CD4-positive, alpha-beta memory T cell (primary cell): ENCODE measurements at places on chromosomes 16 and 17.

DNA sequence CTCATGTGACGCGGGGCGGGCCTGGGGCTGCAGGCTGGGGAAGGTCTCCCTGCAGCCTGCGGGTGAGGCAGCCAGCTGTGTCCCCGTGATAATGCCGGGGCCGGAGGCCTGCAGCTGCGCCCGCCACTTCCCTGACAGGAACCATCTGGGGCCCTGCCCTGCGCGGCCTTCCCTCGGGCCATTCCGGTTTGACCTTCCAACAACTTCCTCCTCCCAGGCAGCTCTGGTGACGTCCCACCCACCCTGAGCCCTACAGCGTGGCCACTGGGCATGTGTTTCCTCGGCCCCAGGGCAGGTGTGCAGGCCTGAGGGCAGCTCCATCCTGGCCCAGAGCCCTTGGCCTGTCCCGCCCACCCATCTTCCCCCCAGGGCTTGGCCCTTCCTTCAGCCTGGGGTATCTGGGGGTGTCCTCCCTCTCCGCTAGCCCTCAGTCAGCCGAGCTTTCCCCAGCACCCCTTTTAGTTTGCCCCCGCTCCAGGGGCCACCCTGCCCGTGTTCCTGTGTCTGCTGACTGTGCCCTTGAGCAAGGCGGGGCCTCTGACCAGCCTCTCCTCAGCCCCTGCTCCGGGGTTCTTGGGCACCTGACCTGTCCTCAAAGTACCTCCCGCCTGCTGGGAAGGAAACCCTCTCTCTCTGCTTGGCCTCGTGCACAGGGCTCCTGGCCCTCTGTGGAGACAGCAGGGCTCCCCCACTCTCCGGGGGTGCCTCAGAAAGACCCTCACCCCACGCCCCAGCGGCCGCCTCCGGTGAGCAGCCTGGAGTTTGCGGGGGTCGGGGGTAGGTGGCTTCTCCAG is at the start of gene CBFA2T3:
TSS of gene CBFA2T3 (minus strand) at position 190 of the 794 bp plus-strand sequence. CDS start 400 bp downstream, outside the sequence.
- H3K36me3 ChIP-seq = no peaks in the 10 kb centered on the region
- no peak for DNase-seq
- no peak within 1 kb of the TSS for H3K27ac ChIP-seq
- H3K4me3 ChIP-seq = no peak within 1 kb of the TSS

DNA sequence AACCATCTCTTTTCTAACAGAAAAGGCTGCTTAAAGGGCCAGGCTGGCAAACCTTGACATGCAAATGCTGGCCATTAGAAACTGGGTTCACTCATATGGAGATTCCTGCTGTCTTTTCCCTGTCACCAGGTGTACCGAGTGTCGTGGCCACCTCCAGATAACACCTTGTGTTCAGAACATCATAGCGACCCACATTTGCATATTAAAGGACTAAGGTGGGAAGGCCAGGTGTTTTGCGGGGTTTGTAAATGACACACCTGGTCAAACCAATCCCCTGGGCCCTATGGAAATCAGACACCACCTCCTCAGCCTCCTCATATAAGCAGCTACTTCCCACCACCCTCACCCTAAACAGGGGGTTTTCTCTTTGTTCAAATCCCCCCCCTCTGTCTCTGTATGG is 2.5 kb upstream of the AIPL1 start:
- no peak for DNase-seq
- peaks cover 4% of the 10 kb centered on the region for H3K27me3 ChIP-seq
- no peaks in the 10 kb centered on the region for H3K4me1 ChIP-seq
- H3K27ac ChIP-seq = no peak overlapping the region
- H3K4me3 ChIP-seq = no peak overlapping the region

- H3K27me3 ChIP-seq = no peaks in the 10 kb centered on the region
- H3K27ac ChIP-seq = no peak overlapping the region
- H3K4me3 ChIP-seq = no peak overlapping the region
- no peak for DNase-seq
Observed at GRCh38 chr16:73996624-73997339, 299.8 kb upstream of the PSMD7 start.

- no peak overlapping the region for H3K4me3 ChIP-seq
- H3K36me3 ChIP-seq = no peaks in the 10 kb centered on the region
- no peak for DNase-seq
- H3K4me1 ChIP-seq = no peaks in the 10 kb centered on the region
- H3K27me3 ChIP-seq = no peaks in the 10 kb centered on the region
Observed at GRCh38 chr17:71585540-71585939, 535.3 kb upstream of the SOX9 start.

- H3K27ac ChIP-seq = peak within 1 kb of the TSS; percentile 86
- H3K27me3 ChIP-seq = no peaks in the 10 kb centered on the region
- H3K36me3 ChIP-seq = peaks cover 6% of the 10 kb centered on the region
- H3K4me1 ChIP-seq = peaks cover 27% of the 10 kb centered on the region
Observed at GRCh38 chr17:76103274-76104139, at the start of gene EXOC7. Gene EXOC7, minus strand, starts transcription at chr17:76103787. Its CDS starts 95 bp downstream, at chr17:76103692.

- DNase-seq = no peak
- peaks cover 5% of the 10 kb centered on the region for H3K4me1 ChIP-seq
- H3K36me3 ChIP-seq = no peaks in the 10 kb centered on the region
- H3K4me3 ChIP-seq = no peak overlapping the region
- H3K27ac ChIP-seq = no peak overlapping the region
Observed at GRCh38 chr16:11400076-11400475, 54.8 kb downstream of the RMI2 start.

DNA sequence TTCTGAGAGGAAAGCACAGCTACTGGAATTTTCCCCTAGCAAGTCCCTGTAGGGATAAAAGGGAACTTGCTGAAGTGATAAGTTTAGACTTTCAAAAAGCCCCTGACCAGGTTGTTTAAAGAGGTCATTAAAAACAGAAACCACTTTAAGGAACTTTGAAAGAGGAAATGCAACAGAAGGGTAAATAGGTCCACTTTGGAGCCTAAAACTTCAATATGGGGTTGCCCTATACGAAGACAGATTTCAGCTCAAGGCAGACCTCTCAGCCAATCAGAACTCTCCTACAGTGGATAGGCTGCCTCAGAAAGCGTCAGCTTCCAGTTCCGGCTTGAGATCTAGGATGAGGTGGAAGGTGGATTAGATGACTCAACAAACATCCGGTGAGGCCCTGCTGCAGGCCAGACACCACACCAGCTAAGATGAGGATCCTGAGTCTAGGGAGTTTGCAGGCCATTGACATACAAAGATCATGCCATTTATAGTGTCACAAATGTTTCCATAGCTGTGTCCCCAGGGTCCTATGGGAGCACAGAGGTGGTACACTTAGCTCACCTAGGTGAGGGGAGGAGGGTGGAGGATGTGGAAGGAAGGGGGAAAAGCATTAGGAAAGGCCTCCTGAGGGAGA is 7.9 kb upstream of the MFSD6L start:
- no peak overlapping the region for H3K4me3 ChIP-seq
- H3K4me1 ChIP-seq = peaks cover 6% of the 10 kb centered on the region
- H3K27me3 ChIP-seq = no peaks in the 10 kb centered on the region
- no peak for DNase-seq
- H3K27ac ChIP-seq = no peak overlapping the region

DNA sequence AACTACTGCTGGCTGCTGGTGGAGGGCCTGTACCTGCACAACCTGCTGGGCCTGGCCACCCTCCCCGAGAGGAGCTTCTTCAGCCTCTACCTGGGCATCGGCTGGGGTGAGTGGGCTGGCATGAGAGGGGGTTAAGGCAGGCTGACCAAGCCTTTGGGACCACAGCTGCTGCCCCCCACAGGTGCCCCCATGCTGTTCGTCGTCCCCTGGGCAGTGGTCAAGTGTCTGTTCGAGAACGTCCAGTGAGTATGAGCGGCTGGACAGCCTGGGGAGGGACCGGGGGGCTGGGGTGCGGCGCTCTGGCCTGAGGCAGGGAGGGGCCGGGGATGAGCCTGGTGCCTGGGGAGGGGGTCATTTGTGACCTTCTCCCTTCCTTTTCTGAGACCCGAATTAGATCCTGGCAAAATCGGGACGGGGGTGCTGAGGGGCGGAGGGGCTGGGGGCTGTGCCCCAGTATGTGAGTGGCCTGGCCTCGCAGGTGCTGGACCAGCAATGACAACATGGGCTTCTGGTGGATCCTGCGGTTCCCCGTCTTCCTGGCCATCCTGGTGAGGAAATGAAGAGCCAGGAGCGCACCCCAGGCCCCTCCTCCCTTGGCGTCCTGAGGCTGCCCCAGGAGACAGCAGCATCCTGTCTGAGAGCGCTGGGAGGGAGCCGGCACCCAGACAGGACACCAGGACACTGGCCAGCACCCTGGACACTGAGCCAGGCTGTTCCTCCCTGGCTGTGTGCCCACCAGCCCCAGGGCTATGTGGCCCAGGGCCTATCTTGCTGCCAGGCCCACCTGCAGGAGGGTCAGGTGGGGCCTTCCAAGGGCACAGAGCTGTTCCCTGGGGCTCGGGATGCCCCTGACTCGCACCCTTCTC is 8.0 kb downstream of the GCGR start:
- H3K4me3 ChIP-seq = no peak overlapping the region
- H3K27me3 ChIP-seq = no peaks in the 10 kb centered on the region
- no peak for DNase-seq
- no peak overlapping the region for H3K27ac ChIP-seq

DNA sequence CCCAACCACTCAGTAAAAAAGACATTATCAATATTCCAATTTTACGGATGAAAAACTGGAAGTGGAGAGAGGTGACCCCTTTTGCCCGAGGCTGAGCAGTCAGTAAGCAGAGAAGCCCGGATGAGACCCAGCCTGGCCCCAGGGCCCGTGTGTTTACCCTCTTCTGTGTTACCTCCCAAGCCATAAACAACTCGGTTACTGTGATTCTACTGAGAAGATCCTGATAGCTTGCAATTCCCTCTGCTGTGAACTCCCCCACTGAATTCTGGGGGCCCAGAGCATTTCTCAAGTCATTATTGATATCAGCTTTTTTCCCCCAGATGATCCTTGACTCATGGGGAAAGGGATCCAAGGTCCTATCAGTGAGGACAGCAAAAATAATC is 482.6 kb upstream of the ERCC4 start:
- no peak overlapping the region for H3K27ac ChIP-seq
- H3K4me3 ChIP-seq = no peak overlapping the region
- no peak for DNase-seq
- no peaks in the 10 kb centered on the region for H3K4me1 ChIP-seq
- no peaks in the 10 kb centered on the region for H3K27me3 ChIP-seq

DNA sequence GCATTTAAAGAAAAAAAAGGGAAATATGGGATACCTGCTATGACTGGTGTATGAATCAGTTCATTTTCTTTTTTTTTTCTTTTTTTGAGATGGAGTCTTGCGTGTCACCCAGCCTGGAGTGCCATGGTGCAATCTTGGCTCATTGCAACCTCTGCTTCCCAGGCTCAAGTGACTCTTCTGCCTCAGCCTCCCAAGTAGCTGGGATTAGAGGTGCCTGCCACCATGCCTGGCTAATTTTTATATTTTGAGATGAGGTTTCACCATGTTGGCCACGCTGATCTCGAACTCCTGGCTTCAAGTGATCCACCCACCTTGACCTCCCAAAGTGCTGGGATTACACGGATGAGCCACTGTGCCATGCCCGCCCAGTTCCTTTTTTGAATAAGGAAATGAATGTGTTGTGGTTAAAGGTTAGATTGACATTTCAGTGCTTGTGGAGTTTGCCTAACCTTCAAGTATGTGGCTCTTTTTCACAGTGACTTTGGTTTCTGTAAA is 7.7 kb downstream of the HAPSTR1 start:
- H3K27ac ChIP-seq = no peak overlapping the region
- H3K27me3 ChIP-seq = no peaks in the 10 kb centered on the region
- H3K4me1 ChIP-seq = peaks cover 100% of the 10 kb centered on the region

DNA sequence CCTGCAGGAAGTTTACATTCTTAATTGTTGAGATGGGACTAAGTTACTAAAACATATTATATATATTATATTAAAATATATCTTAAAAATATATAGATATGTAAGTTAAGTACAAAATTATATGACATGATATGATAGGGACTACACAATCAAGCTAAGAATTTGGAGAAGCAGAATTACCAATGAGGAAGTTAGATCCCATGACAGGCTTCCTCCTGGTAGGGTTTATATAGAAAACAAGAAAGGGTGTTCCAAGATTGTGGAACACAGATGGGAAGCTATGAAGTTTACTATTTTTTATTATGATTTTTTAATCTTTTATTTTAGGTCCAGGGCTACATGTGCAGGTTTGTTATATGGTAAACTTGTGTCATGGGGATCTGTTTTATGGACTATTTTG is 260.8 kb upstream of the ZFHX3 start:
- no peaks in the 10 kb centered on the region for H3K27me3 ChIP-seq
- H3K36me3 ChIP-seq = no peaks in the 10 kb centered on the region
- DNase-seq = no peak
- H3K4me1 ChIP-seq = no peaks in the 10 kb centered on the region
- no peak overlapping the region for H3K4me3 ChIP-seq

DNA sequence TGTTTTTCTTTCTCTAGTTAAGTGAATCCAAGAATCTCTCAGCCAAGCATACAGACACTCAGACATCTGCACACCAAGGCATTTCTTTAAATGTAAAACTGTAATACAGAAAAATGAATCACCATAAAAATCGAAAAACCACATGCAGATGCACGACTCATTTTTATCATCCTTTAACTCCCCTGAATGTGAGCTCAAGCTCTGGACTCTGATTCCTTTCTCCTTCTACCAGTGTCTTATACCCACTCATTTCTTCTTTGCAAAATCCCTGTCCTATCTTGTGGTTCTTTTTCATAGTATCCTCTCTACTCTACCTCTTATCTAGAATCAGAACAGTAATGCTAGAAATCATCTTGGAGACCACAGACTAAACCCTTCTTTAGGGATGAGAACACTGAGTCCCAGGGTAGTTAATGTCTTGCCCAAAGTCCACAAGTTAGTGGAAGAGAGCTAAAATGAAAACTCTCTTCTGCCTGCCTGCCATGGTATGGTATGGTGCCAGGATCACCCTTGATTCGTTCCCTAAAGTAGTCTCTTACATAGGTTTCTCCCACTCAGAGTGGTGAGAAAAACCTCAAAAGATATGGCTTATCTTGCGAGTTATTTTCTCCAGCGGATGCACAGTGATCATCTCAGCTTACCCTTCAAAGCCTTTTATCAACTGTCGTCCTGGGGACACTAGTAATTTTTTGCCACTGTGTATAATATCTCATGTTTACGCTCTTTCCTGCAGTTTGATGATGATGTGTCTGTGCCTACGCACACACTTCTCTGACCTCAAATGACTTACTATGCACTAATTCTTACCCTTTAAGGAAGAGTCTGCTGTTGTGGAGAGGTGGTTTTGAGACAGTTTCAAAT is 30.2 kb downstream of the BRD7 start:
- peaks cover 15% of the 10 kb centered on the region for H3K36me3 ChIP-seq
- H3K4me1 ChIP-seq = peaks cover 34% of the 10 kb centered on the region
- peak; percentile 51 for DNase-seq
- no peak overlapping the region for H3K4me3 ChIP-seq

GRCh38 chr16:19555938-19556771 is 652 bp downstream of the VPS35L start:
- no peaks in the 10 kb centered on the region for H3K36me3 ChIP-seq
- peak; percentile 23 for DNase-seq
- H3K27ac ChIP-seq = peak overlapping the region; percentile 72
- peak overlapping the region; percentile 98 for H3K4me3 ChIP-seq
- no peaks in the 10 kb centered on the region for H3K27me3 ChIP-seq

- H3K27ac ChIP-seq = peak overlapping the region; percentile 72
- H3K27me3 ChIP-seq = no peaks in the 10 kb centered on the region
- no peak for DNase-seq
- H3K4me3 ChIP-seq = peak overlapping the region; percentile 21
Observed at GRCh38 chr16:30367349-30368009, 2.8 kb downstream of the TBC1D10B start.

- no peaks in the 10 kb centered on the region for H3K36me3 ChIP-seq
- no peak within 1 kb of the TSS for H3K4me3 ChIP-seq
- H3K27ac ChIP-seq = no peak within 1 kb of the TSS
- no peak for DNase-seq
Observed at GRCh38 chr17:76000755-76001521, at the start of gene CDK3. Gene CDK3, plus strand, starts transcription at chr17:76000855. Its CDS starts 571 bp downstream, at chr17:76001426.
